ENCODE measurements at places on chromosomes 4 and X.
A peak's percentile ranks its signal among the peaks of the same experiment; 100 is the strongest.

- no peak for DNase-seq
These were observed 8.8 kb upstream of the TMEM128 start for GRCh38 chr4:4256799-4257198.

GRCh38 chrX:20542072-20542471 lies 275.4 kb upstream of the RPS6KA3 start:
- no peak for DNase-seq

- no peak for DNase-seq
These were observed 623.8 kb upstream of the DIPK2B start for GRCh38 chrX:45824471-45824870.

DNA sequence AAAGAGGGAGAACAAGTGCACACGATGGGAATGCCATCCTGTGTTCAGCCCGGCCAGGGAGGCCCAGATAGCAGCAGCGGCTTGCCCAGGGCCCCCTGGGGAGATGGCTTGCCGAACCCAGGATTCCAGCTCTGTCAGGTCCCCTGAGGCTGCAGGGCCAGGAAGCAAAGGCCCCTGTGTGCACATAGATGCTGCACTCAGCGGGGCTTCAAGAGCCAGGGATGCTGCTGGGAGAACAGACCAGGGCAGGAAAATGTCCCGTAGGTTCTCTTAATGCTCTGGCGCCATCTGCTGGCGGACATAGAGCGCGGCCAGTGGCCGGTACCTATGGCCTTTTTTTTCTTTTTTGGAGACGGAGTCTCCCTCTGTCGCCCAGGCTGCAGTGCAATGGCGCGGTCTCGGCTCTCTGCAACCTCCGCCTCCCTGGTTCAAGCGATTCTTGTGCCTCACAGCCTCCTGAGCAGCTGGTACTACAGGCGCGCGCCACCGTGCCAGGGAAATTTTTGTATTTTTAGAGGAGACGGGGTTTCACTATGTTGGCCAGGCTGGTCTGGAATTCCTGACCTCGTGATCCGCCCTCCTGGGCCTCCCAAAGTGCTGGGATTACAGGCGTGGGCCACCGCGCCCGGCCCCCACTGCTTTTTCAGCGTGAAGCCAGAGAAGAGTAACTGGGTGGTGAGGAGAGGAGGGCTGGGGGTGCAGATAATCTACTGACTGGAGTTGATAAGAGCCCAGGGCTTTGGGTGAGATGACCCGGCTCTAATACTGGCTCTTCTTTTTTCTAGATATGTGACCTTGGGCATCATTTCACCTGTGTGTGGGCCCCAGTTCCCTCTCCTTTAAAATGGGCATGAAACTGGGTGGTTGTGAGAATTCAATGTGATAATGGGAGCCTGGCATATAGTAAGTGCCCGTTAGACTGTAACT lies 22.5 kb downstream of the MED28 start:
- peak; percentile 89 for DNase-seq

- no peak for DNase-seq
These were observed 56.4 kb upstream of the PLAC8 start for GRCh38 chr4:83170952-83171399.

DNA sequence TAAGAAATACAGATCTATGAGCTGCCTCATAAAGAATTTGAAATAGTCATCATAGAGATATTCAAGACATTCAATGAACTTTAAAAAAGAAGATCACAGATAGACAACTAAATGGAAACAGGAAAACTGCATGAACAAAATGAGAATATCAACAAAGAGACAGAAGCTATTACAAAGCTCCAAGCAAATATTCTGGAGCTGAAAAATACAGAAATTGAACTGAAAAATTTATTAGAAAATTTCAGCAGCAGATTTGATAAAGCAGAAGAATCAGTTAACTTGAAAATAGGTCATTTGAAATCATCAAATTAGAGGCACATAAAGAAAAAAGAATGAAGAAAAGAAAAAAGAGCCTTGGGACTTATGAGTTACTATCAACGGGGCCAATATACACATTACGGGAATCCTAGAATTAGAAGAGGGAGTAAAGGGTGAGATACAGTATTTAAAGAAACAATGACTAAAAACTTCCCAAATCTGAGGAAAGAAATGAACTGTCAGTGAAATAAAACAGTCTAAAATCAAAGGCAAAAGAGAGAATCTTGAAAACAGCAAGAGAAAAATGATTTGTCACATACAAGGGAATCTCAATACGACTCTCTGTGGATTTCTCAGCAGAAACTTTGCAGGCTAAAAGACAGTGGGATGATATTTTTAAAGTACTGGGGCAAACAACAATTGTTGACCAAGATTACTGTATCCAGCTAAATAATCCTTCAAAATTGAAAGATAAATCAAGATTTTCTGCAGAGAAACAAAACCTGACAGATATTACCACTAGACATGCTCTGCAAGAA lies 641.6 kb downstream of the ANKRD50 start:
- no peak for DNase-seq
